ENCODE measurements at places on chromosomes 13 and 19. TPM values are rescaled to one million over a fixed set of nuclear protein-coding genes. Genes with fewer than 3 reads are reported as not detected.

The GPX4 gene
- 224 TPM for polyA plus RNA-seq

The MCF2L gene
- polyA plus RNA-seq = 29.2 TPM

The TNPO2 gene
- polyA plus RNA-seq = 78.7 TPM

The CALR3 gene
- not detected for polyA plus RNA-seq

The ZNF790 gene
- 14.2 TPM for polyA plus RNA-seq

The CHST8 gene
- 0.17 TPM for polyA plus RNA-seq

The C5AR2 gene
- 0.55 TPM for polyA plus RNA-seq

Data from left kidney (tissue), 8 donors.